ENCODE measurements at places on chromosomes 6 and 20.

DNA sequence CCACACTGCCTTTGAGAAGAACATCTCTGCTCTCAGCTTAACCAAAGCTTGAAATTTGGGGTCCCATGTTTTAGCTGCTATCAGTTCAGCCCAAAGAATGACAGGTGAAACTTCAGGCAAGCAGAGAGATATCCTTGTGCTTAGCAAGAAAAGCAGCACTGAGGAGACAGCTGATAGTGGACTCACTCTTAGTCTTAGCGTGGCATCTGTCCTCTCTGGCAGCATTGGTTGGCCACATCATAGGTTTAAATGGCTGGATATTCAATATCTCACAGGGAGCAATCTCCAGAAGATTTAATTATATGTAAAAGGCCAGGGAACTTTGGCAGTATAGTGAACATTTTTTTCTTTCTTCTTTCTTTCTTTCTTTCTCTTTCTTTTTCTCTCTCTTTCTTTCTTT lies 131.1 kb upstream of the SGK1 start:
- DNase-seq = no peak

- no peak for DNase-seq
Measured at GRCh38 chr20:43539975-43540672, 18.7 kb upstream of the SGK2 start.

DNA sequence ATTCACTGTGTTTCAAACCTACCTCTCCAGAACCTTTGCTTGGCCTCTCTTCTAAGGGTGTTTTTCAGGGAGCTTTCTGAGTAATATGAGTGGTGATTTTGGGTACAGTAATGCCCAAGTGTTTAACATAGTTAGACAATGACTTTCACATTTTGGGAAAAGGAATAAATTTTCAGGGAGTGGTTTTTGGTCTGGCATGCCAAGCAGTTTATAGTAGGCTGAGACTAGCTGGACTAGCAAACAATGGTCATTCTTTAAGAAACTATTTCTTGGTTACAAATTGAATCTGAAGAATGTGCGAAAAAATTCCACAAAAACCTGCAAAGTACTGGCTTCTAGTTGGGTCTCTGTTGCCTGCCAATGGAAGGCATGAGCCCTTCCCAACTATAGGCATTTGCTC lies 15.4 kb downstream of the FNDC1 start:
- DNase-seq = no peak

DNA sequence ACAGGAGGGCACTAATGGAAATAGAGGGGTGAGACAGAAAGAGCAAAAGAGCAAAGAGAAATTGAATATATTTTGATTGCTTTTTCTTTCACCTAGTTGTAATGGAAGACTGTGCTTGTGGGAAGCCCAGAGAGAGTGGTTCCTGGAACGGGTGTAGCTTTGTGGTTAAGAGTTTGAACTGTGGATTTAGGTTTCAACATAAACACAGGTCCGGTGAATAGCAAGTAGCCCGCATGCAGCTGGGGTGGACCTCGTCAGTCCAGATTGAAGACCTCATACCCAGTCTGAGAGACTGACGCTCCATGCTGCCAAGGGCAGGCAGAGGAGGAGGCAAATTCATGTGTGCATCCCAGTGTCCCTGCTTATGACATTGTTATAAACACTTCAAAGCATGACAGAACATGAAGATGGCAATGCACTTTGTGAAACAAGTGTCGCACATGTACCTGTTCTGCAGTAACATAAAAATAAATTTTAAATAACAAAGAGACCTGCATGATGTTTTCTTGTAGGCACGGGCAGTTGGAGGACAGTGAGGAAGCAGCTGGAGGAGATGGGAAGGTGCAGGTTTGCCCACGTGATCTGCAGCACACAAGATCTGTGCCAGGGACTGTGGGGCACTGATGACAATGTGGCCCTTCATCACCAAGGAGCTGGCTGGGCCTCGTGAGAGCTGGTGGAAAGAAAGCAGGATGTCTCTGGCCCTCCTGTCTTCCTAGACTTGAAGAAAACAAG lies 220.5 kb upstream of the SSTR4 start:
- peak; percentile 61 for DNase-seq

GRCh38 chr6:16999491-17000436 lies 102.1 kb upstream of the STMND1 start:
- peak; percentile 78 for DNase-seq

DNA sequence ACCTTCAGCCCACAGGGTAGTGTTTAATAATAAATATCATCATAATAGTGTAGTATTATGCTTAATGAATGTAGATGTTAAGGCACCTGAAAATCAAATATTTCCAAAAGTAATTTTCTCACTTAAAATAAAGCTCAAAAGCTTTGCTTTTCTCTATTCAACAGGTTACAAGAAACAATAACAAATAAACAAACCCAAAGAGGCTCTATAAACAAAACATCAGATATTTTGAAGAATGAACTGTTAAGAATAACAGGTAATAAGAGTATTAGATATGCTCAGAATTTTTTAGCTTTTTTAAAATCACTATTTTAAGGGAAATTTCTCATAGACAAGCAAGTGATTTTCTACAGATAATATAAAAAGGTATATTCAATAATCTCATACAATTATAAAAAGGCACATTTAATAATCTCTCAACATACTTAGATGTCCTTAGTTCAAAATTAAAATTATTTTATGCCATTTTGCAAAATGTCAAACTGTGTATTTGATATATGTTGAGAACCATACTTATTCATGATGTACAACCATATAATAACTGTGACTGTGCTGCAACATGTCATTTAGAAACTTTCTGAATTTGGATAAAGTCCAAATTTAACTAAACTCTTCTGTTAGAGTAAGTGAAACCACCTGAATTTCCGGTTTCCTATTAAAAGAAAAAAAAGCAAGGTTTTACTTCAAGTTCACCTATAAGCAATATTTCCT lies 35.8 kb downstream of the PHIP start:
- no peak for DNase-seq

GRCh38 chr6:104630955-104631354 lies 228.8 kb downstream of the HACE1 start:
- DNase-seq = no peak

DNA sequence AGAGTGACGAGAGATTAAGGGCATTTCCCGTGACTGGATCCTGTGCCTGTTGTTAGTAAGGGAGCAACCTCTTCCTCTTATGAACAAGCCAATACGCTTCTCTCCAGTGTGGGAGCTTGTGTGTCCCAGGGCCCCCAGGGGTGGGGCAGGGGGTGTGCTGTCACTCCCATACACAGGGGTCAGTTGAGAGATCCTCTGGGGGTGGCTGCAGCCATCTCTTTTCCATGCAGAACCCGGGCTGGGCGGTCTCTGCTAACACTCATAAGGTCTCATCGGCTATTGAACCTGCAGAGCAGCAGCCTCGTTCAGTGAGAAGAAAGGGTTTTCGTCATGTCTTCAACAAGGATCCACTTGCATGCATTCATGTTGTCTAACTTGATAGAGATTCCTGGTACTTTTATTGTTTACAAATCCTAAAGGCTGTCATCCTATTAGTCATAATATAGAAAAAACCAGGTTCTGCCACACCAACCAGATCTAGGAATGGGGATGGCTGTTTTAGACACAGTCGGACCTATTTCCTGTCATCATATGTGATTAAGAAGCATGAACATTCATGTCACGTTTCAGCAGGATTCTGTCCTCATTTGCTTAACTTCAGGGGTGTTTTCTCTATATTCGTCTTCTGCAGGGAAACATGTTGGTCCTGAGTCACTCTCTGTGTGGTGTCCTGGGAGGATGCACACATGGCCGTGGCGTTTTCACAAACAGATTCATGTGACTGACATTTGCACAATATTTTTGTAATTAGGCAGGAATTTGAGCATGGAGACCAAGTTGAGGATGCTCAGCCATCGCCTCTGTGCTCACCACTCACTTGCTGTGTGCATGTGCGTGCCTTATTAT lies 13.3 kb upstream of the THBS2 start:
- no peak for DNase-seq

DNA sequence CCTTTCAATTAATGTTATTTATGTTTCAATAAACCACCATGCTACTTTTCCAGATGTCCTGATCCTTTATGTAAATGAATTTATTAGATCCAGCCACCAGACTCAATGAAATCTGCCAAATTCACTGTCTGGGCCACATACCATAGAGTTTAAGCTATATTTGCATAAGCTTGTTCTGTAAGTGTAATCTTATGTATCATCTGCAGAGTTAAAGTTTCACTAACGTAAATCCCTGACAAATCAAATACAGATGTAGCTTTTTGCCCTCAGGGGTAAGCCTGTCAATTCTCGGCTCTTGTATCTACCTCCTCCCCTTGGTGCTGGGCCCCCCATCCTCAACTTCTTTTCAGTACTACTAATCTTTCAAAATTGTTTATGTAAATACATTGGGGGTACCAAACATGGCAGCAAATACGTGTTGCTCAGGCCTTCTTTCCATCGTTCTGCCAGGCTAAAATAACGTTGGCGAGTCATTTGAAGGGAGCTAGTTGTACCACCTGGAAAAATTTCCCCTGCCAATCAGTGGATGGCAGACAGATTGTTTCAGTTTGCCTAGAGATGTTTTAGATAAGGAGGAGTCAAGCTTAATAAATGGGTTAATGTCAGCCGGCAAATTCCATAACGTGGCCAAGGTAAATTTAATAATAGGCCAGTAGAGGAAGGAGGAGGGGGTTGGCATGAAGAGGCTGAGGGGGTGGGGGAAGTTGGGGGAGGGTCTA lies 79.6 kb downstream of the RPS12 start:
- DNase-seq = no peak

- no peak for DNase-seq
Measured at GRCh38 chr6:161446949-161447348, 173.1 kb upstream of the AGPAT4 start.

DNA sequence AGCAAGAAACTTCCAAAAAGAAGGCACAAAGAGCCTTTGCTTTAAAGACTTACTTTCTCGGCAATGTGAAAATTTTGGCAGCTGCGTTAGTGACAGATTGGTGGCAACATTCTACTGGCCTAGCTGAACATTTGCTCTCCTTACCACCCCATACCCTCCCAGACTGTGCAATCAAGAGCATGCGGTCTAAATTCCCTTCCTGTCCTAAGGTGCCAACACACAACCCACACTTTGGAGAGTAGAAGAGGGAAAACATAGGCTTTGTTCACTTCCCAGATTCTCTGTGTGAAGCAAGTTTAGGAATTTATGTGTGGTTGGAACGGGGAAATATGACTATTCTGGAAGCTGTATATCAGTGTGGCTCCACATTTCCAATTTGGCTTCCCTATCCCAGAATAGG lies 29.8 kb upstream of the NEDD9 start:
- DNase-seq = no peak

- DNase-seq = peak; percentile 68
Measured at GRCh38 chr6:2503816-2504494, 246.8 kb downstream of the MYLK4 start.

GRCh38 chr6:53189554-53189953 lies 40.9 kb upstream of the GCM1 start:
- peak; percentile 88 for DNase-seq

- peak; percentile 79 for DNase-seq
Measured at GRCh38 chr6:161370880-161371279, 97.0 kb upstream of the AGPAT4 start.

DNA sequence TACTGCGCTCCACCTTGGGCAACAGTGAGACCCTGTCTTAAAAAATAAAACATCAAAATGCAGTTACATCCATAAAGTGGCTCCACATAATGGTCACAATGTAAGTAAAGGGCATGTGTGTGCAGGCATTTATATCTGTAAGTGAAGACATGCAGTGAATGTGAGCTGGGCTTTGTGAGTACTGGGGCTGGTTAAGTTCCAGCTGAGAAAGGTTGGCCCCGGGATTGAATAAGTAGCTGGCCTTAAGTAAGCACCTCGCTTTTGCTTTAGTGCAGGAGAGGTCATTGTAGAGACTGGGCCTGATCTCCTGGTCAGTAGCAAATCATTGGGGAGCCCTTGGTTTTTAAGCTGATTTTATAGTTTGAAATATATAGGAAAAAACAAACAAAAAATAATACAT lies 8.0 kb downstream of the QKI start:
- DNase-seq = no peak

DNA sequence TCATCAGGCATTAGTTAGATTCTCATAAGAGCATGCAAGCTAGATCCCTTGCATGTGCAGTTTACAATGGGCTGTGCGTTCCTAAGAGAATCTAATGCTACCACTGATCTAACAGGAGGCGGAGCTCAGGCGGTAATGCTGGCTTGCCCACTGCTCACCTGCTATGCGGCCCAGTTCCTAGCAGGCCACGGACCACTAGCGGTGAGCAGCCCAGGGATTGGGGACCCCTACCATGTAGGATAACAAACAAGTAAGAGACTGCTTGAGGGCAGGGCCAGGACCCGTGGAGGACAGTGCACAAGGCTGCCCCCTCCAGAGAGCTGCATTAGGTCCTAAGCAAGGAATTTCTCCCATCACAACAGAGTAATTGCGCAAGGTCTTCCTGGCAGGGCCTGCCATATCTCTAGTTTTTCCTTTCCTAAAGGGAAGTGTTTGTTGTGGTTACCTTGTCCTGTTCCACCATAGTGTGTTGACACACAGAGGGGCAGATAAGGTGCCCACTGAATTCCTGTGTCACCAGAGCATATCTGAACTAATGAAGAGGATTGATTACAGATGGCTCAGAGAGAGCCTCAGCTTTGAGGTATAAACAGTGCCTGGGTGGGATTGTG lies 58.0 kb downstream of the PACRG start:
- no peak for DNase-seq

DNA sequence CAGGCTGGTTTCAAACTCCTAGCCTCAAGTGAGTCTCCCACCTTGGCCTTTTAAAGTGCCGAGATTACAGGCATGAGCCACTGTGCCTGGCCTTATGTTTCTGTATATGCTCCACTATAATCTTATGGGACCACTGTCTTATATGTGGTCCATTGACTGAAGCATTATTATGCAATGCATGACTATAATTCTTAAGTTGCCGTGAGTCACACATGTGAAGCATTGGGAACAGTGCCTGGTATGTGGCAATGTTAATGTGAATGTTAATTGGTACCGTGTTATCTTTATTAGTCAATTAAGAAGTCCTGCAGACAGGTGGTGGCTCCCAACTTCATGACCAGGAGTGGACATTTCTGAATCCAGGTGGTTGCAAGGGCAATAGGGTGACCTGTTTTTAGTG lies 14.7 kb upstream of the ASXL1 start:
- peak; percentile 87 for DNase-seq

DNA sequence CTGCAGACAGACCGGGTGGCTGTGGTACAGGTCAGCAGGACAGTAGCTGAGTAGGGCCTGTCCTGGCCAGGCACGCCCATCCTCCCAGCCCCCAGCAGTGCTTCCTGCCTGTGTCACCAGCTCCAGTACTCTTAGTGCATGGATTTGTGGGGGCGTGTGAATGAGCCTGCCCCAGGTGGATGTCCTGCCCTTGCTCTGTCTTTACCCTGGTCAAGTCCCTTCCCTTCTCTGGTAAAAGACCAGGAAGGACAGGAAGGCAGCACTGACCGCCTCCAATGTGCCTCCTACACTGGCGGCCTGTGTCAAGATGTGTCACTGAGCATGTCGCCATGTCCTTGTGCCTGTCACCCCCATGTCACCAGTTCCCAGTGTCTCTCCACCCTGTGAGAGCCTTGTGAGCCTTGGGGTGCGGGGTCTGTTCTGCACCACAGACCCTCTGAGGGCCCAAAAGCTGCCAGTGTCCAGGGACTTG lies 11.9 kb downstream of the TEAD3 start:
- DNase-seq = no peak

All from iris pigment epithelial cell (primary cell).